Right lobe of liver (tissue), 6 donors: ENCODE measurements at places on chromosomes 2 and 18. TPM values are rescaled to one million over a fixed set of nuclear protein-coding genes. Genes with fewer than 3 reads are reported as not detected.

- DNase-seq, result no peak
Measured at GRCh38 chr2:167860082-167860481, 387.3 kb downstream of the STK39 start.

The IL36A gene
- not detected for total RNA-seq

- no peak for DNase-seq
Measured at GRCh38 chr18:20996418-20996817, 115.2 kb downstream of the ROCK1 start.

DNA sequence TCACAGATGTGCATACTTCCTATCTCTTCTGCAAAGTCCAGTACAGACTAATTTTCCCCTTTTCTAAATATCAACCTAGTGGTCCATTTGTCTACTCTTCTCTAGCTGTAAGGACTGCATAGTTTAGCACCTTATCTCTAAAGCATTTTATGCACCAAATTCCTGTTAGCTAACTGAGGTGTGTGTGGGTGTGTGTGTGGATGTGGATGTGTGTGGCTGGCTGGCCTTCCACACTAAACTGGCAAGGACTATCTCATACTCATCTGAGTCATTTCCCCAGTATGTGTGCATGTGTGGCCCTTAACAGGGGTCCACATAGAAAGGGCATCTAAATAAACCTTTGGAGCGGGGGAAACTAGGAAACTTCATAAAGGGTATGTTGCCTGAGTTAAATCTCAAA, 139.6 kb downstream of the TTC32 start:
- no peak for DNase-seq

GRCh38 chr2:162344617-162344950, 652 bp downstream of the GCA start:
- DNase-seq, result no peak
